T follicular helper cell (primary cell): ENCODE measurements at places on chromosomes 5 and 9.

DNA sequence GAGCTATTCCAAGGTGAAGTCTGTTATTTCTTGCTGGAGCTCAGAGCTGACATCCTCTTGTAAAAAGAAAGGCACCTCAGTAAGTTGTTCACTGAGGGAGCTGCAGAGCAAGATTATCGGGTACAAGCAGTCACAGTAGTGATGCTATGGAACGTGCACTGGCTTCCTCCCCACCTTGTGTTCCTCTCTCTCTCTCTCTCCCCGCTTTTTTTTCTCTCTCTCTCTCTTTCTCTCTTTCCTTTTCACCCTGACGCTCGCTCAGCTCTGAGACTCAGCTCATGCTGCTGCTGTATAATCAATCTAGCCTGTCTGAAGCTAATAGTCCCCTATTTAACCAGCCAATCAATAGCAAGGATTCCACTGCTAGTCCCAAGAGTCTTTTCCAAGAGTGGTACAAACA is 587.6 kb upstream of the CDH18 start:
- no peak for DNase-seq

DNA sequence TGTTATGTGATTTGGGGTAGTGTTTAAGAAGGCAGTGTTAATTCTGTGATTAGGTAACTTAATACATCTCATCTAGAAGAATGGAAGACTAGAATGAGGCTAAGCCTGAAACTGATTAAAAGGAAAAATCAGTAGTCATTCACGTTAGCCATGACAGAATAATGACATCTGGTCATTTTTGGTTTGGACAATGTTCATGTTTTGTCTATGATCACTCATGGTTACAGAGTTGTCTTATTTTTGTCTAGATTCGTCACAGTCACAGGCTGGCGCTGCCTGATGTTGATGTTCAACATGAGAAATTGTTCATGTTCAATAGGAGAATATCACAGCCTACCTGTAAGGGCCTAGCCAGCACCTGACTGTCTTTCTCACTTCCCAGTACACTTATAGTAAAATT is 9.5 kb upstream of the DOCK2 start:
- no peak for DNase-seq

DNA sequence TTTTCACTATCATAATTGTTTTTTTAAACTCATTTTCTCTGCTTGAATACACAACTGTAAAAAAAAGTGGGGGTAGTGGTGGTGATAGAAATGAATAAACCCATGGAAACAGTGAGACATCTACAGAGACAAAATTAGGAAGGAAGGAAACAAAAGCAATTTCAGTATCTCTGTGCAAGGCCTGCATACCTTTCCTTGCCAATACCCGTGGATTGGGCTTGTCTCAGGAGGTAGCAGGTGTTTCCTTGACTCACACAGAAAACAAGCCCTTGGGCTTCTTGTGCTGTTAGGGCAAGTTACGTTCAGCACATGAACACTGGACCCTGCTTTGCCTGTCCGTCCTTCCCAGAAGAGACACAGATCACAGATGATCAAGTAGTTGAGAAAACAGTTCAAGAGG is 372.2 kb downstream of the ZSWIM6 start:
- no peak for DNase-seq

DNA sequence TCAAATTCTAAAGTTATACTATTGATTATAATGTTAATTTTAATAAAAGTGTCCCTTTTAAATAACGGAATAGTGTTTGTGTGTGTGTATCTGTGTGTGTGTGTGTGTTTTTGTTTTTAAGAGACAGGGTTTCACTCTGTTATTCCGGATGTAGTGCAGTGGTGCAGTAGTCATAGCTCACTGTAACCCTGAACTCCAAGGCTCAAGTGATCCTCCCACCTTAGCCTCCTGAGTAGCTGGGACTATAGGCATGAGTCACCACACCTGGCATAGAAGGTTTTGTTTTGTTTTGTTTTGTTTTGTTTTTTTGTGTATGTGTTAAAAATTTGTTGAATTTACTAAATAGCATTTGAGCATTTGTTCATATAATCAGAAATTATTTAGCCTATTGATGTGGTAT is 64.6 kb downstream of the YTHDC2 start:
- DNase-seq = no peak

- no peak for DNase-seq
Measured at GRCh38 chr9:97980918-97981845, 2.0 kb upstream of the ANP32B start.

GRCh38 chr5:138370537-138370936 is 18.1 kb downstream of the KDM3B start:
- DNase-seq = no peak

GRCh38 chr9:114785866-114786650 is 19.8 kb downstream of the TNFSF15 start:
- no peak for DNase-seq

DNA sequence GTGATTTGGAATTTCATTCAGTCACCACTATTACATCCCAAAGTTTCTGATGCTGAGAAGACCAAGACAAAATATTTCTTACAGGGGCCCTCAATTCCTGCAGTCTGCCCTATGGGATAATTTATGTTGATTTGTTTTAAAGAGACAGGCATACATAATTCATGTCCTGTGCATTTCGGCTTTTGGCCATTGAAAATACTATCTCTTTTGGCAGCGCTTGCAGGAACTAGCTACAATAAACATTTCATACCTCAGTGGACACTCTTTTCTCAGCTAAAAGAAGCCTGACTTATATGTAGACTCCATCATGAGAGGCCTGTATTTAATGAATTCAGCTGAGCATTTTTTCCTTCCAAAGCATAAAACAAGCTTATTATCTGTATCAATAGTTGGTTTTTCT is 451.9 kb upstream of the C9orf72 start:
- no peak for DNase-seq

DNA sequence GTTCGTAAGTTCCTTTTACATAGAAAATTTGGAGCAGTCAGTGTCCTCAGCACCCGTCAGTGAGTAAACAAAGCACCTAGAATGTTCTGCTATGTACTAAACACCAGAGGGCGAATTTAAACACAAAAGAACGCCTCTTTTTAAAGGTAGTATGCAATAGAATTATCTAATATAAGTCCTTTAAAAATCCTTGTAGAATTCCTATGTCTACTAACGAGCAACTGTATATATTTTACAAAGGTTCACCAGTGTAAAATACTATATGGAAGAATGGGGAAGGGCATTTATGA is 499 bp upstream of the TMEM232 start:
- DNase-seq = no peak

GRCh38 chr9:77735494-77735893 is 87.4 kb upstream of the GNA14 start:
- no peak for DNase-seq

- no peak for DNase-seq
Measured at GRCh38 chr5:115892021-115892420, 50.3 kb downstream of the AP3S1 start.

DNA sequence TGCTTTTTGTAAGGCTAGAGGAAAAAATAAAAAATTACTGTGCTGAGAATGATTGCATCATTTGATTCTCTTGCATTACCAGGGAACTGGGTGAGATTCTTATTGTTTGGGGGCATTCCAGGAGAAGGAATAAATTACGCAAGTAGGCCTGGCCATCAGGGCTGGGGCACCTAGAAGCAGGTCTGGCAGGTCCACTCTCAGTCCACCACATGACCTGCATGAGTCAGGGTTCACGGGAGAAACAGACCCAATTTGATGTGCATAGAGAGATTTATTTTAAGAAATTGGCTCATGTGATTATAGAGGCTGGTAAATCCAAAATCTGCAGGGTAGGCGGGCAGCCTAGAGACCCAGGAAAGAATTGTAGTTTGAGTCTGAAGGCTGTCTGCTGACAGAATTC is 59.6 kb downstream of the ZNF622 start:
- DNase-seq = no peak

DNA sequence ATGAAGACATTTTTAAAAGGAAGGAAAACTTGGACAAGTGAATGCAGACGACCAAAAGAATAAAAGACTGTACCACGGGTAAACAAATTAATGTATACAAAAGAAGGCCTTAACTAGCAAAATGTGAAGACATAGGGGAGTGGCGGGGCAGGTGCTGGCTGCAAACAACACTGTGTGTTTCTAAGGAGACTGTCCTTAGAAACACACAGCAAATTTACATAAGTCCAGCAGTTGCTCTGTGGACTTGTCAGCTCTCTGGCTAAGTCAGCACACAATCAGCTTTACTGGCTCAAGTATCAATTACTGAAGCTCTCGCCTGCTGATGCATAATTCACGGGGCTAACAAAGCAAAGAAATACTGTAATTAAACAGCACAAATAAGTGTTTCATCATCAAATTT is 24.8 kb downstream of the PTBP3 start:
- DNase-seq = no peak

GRCh38 chr5:13662626-13663025 is 281.9 kb downstream of the DNAH5 start:
- no peak for DNase-seq

DNA sequence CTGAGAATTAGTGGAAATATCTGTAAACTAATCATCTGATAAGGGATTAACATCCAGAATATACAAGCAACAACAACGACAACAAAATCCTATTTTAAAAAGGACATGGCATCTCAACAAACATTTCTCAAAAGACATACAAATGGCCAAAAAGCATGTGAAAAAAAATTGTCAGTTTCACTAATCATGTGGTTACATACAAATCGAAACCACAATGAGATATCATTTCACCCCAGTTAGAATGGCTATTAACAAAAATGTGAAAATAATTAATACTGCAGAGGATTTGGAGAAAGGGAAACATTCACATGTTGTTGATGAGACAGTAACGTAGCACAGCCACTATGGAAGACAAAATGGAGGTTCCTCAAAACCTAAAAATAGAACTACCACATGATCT is 69.5 kb downstream of the ERP44 start:
- no peak for DNase-seq

DNA sequence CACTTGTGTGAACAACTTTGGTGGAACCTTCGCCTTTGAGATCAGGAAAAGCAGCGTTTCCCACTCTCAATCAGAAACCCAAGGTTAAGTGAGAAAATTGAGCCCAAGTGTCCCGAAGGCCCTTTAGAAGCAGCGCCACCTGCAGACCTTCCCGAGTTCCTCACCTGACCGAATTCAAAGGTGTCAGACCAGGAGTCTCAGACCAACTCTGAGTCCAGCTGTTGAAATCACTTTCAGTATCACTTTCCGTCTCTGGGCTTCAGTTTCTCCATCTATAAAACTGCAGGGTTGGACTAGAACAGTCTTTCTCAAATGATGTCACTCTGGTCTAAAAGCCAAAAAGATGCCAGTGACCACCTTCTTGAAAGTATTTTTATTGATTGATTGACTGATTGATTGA is 31.7 kb upstream of the GRHPR start:
- DNase-seq = no peak

GRCh38 chr5:39376293-39376714 is 12.0 kb upstream of the C9 start:
- DNase-seq = no peak

GRCh38 chr9:133453651-133454050 is 6.1 kb upstream of the CACFD1 start:
- no peak for DNase-seq

DNA sequence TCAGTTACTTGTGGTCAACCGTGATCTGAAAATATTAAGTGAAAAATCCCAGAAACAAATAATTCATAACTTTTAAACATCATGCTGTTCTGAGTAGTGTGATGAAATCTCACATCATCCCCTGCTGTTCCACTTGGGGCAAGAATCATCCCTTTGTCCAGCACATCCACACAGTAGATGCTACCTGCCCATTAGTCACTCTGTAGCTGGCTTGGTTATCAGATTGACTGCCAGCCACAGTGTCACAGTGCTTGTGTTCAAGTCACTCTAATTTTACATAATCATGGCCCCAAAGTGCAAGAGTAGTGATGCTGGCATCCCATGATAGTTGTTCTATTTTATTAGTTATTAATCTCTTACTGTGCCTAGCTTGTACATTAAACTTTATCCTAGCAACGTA is 39.1 kb upstream of the CER1 start:
- no peak for DNase-seq

DNA sequence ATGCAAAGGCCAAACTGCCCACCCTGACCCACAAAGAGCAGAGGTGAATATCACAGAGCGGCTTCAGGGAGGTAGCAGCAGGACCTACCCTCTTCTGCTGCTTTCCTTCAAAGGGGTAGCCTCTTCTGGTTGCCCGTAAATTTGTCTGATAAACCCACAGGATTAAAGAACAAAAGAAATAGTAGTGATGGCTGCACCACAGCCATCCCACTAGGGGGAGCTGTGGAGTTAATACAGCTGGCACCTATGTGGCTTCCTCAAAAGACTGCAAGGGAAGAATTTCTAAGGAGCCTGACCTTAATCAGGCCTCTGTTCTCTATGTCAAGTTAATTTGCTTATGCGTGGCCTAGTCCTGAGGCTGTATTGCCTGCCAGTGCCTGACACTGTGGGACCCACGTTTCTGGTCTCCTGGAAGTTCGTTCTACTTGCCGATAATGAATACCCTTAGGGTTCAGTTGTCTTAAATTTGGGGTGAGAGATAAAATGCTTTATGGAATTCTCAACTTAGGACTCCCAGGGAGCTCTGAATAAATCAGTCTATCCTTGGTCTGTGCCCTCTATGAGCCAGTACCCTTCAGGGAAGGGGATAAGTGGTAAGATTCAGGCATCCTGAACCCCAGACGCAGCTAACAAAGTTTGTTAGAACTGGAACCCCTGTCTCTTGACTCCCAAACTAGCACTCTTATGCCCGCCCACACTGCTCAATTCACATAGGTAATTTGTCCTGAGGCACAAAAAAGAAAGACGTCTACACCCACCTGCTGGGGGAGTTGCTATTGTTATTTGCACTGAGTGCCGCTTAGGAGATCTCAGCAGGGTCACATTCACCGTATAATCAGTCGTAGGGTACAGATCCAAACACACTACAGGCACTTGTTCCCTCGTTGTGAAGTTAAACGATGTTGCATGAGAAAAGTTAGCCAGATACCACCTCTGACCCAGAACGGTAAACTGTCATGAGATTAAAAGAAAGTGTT is 77.1 kb downstream of the SUSD1 start:
- DNase-seq = peak; percentile 45

DNA sequence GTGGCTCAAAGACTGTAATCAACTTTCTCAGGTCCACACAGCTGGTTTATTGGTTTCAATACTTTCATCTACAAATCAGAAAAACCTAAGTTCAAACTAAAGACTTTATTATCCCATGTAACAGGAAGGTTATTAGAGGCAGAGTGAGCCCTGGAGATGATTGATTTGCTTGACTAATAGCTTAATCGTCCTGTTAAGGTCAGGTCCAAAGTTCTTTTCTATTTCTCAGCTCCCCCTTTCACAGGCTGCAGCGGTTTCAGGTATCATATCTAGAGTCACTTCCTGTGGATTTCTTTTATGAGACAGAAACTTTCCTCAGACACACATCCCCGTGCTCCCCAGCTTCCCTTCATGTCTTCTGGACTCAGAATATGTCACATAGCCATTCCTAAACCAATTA is 166.4 kb downstream of the PRELID2 start:
- DNase-seq = no peak

GRCh38 chr5:38187532-38187931 is 70.8 kb upstream of the EGFLAM start:
- no peak for DNase-seq
